GM12864 (cell line): ENCODE measurements at places on chromosomes 1 and 21.

DNA sequence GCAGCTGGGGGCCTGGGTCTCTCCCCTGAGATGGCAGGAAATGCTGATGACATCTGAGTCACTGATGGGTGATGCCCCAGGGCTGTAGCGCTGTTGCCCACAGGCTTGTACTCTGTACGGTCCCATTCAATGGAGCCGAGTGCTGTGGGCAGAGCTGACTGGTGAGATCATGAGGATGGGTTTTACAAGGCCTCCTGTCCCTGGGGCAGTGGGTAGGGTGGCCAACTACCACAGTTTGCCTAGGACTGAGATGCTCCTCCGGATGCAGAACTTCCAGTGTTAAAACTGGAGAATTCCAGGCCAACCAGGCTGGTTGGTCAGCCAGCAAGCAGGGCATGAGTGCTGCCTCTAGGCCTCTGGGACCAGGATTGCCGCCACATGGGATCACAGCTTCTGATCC, 9.2 kb downstream of the PHLDA3 start:
- DNase-seq, result no peak

DNA sequence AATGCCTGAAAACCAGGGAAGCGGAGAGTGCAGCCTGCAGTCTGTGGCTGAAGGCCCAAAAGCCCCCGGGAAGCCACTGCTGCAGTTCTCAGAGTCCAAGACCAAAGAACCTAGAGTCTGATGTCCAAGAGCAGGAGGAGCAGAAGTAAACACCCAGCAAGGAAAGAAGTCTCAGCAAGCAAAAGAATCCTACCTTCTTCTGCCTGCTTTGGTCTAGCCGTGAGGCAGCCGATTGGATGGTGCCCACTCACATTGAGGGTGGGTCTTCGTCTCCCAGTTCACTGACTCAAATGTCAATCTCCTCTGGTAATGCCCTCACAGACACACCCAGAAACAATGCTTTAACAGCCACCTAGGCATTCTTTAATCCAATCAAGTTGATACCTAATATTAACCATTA, 217.5 kb downstream of the PLA2G4A start:
- DNase-seq, result no peak

DNA sequence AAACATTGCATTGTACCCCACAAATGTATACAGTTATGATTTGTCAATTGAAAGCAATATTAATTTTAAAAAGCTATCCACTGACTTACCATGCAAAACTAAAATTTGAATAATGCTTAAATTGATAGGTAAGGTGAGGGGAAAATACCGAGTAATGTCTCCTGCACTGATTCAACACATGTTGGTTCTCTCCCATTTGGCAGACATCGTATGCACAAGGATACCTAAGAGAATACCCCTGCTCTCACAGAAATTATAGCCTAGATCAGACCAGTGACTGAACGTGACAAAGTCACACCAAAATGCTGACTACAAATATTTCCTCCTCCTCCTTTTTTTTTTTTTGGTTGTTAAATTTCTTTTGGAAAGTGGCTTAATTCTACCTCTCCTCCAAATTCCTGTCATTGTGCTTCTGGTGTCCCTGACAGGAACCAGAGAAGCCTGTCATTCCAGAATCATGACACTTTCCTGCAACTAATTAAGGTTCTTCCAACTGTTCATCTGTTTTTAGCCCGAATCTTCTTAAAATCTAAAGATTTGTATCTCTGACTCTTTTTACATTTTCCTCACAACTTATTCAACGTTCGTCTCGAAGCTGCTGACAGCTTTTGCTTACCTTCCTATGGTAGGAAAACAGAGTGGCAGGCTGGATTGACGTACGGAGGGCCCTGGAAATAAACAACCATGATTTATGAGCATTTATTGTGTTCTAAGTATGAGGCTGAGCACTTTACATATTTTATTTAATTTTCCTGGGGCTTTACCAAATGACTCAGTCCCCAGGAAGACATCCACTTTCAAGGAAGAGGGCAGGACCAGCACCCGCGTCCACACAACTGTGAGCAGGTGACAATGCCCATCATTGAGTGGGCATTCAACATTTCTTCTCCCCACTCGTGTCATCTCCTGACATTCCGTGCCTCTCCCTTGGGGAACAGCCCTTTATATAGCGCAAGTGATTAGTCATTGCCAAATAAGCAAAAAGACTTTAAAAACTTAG, 57.9 kb upstream of the KCNE2 start:
- DNase-seq, result no peak

DNA sequence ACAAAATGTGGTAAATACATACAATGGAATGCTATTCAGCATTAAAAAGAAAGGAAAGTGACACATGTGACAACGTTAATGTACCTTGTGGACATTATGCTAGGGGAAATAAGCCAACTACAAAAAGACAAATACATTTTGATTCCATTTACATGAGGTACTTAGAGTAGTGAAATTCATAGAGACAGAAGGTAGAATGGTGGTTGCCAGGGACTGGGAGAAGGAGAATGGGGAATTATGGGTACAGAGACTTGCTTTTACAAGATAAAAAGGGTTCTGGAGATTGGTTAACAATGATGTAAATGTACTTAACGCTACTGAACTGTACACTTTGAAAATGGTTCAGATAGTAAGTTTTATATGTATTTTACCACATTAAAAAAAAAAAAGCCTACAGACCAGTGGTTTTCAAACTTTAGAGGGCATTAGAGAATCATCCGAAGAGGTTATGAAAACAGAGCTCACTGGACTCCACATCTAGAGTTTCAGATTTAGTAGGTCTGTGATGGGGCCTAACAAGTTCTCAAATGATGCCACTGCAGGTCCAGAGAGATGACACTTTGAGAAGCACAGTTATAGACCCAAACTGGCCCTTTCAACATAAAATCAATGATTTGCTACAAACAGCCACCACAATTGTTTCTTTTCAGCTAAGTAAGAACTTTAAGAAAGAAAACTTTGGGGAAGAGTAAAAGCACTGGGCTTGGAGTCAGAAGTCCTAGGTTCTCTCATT, 9.6 kb upstream of the ADCY10 start:
- no peak for DNase-seq

DNA sequence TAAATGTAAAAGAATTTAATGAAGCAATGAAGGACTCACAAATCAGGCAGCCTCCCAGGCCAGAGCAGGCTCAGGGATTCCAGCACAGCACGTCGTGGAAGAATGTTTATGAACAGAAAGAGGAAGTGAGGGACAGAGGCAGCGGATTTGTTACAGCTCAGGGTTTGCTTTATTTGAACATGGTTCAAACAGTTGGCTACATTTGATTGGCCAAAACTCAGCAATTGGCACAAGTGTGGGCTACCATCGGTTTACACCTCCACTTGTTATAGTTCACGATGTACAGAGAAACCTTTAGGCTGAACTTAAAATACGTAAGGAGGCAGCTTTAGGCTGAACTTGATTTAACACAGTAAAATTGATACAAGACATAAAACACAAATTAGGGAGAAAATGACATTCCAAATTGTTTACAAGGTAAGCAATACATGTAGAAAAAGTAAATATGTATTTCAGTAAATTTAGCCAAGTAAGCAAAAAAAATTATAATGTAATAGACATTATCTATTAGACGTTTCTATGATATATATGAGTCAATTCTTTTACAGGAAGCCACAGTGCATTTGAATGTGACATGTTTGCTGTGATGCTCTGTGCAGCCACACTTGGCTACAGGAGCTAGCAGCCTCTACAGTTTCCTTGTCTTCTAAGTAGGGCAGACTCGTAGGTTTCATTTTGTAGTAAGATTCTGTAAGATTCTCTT, 126.5 kb downstream of the ADSS2 start:
- DNase-seq, result peak; percentile 75

DNA sequence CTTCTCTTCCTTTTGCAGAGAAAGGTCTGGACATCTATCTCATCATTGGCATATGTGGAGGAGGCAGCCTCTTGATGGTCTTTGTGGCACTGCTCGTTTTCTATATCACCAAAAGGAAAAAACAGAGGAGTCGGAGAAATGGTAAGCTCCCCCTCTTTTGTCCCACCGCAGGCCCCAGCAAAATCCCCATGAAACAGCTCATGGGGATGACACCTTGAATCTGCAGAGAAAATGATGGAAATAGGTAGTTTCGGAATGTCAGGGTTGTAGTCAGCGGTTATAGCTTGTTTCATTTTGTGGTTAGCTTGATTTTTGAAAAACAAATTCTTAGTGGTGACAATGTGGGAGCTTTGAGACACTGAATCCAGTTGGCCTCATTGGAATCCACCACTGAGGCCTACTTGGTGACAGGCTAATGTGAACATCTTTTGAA, 10.3 kb downstream of the CD2 start:
- DNase-seq, result no peak

- no peak for DNase-seq
These were observed 49.8 kb upstream of the ADORA3 start for GRCh38 chr1:111553196-111553595.

DNA sequence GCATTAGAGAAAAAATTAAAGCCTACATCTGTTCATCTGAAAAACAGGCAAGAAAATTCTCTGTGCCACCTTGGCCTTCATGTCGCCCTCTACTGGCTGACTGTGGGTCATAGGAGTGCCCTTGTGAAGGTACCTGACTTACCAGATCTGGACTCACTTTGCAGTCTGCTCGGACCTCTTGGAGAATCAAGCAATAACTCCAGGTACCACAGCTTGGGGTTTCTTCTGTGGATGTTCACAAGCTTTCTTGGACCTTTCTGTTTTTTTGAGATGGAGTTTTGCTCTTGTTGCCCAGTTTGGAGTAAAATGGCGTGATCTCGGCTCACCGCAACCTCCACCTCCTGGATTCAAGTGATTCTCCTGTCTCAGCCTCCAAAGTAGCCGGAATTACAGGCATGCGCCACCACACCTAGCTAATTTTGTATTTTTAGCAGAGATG, 2.4 kb upstream of the PRAMEF18 start:
- DNase-seq, result no peak

GRCh38 chr1:223057569-223058093, 85.4 kb downstream of the TLR5 start:
- DNase-seq, result no peak

DNA sequence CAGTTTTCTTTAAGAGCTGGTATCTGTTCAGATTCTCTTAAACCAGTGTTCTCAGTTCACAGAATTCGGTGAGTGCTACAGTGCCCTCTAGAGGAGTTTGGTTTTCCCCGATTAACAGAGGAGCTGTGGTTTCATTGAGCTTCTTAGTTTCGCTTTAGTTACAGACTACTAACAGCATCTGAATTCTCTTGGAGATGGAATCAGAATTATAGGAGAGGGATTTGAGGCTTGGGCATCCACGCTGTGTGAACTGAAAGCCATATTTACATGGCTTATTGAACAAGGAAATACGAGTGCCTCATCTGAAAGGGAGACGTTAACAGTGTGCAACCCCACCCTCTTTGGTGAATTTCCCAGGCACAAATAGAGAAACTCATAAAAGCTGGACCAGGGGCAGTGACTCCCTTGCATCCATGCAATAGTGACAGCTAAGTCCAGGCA, 202.0 kb downstream of the USH2A start:
- peak; percentile 18 for DNase-seq

GRCh38 chr1:200885623-200886402, 8.9 kb upstream of the INAVA start:
- DNase-seq, result no peak

- no peak for DNase-seq
These were observed 168.5 kb upstream of the IRF2BP2 start for GRCh38 chr1:234778221-234779159.

DNA sequence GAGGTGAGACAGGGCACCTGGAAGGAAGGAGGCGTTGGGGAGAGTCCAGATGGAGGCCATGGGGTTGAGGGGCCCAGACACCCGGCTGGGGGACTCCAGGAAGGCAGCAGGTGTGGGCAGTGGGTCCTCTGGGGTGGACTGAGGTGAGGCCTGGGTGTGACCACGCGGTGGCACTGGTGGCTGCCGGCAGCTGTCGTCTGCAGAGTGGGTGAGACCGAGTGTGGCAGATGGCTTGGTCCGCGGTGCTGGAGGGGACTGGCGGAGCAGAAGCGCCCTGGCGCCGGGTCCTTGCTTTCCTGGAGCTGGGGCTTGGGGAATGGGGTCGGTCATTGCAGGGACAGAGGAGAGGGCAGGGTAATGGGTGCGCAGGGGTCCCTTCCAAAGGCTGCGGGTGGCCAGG, 12.5 kb downstream of the AGRN start:
- DNase-seq, result no peak

DNA sequence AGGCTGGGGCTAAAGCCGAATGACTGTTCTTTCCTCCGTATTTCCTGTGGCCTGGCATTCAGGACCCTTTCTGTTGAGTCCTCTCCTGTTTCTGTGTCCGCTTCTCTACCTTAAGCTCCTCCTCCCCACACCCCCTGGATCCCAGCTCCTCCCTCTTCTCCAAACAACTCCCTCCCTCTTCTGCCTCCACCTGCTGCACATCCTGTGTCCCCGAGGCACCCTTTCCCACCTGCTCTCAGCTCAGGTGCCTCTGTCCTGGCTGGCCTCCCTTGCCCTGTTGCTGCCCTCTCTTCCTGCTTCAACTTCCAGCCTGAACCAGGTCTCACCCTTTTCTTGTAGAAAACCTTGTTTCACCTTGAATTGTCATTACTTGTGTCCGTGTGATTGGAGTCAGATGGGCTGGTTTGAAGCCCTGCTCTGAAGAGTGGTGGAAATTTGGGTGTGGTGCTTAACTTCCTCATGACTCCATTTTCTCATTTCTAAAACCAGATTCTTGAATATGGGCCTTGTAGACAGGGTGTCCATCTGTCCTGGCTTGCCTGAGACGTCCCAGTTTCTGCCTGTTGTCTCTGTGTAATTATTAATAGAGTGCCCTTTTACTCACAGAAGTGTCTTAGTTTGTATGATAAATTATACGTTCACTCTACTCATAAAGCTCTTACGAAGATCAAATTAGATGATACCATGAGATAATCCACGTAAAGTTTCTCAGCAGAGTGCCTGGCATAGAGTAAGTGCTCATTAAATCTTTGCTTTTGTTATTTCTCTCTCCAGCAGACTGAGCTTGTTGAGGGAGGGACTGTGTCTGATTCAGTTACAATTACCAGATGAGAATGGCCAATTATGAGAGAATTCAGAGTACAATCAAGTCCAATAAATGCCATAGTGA, 58.9 kb upstream of the TRABD2B start:
- DNase-seq, result no peak

DNA sequence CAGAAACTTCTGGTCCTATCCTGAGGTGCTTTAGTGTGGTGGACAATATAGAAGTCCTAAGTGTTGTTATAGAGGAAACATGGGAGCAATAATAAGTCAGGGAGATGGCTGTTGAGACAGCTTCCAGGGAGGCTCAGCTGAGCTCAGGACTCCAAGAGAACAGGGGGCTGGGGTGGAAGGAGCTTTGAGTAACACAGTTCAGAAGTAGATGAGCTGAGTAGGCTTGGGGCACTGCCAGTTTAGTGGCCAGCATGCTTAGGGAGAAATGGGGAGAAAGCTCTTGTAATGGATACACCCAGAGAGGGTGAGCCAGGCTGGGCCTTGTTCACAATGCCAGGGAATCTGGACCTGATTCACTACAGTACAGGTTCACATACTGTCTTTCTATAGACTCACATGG, 201.6 kb downstream of the DAB1 start:
- no peak for DNase-seq
